ENCODE measurements at places on chromosomes 3 and 15.
A peak's percentile ranks its signal among the peaks of the same experiment; 100 is the strongest.

GRCh38 chr15:56496635-56497034 lies 31.7 kb upstream of the MNS1 start:
- DNase-seq = peak; percentile 79

GRCh38 chr3:14726441-14726780 lies 51.5 kb downstream of the C3orf20 start:
- DNase-seq = no peak

GRCh38 chr3:46889381-46890110 lies 12.0 kb downstream of the PTH1R start:
- DNase-seq = no peak

DNA sequence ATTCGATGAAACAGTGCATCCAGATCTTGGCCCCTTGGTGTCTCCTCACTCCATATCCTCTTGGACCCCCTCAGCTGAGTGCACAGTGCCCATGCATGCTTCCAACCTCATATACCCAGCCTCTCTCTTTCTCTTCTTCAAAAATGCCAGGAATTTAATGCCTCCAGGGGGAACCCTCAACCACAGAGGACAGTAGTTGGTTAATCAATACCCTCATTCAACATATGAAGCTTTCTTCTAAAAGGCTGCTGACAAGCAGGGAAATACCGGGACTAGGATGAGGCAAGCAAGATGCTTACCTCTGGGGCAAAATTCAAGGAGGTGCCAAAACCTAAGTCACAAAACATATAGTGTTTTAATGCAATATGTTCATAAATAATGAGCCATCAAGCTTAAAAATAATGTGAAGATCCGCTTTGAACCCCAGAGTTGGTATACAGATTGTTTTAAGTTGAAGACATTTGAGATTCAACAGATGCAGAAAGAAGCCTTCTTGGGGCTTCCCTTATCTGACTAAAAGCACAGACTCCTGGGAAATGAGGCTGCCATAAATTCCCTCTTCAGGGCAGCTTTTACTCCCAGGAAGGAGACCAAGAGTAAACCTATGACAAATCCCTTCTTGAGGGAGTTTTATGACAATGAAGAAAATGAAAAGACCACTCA lies 48.2 kb upstream of the FHIT start:
- no peak for DNase-seq

DNA sequence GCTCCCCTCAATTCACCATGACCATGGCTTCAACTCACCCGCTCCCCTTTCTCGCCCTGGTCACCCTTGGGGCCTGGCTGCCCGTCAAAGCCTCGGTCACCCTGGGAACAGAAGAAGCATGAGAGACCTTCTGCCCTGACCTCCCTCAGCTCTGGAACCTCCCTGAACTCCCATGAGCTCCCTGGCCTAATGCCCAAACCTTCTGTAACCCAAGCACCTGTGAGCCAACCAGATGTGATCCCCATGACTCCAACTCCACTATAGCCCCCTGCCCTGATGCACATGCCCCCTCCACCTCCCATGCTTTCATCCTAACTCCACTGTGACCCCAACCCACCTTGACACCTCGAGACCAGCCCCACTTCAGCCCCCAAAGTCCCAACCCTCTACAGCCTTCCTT lies 3.5 kb upstream of the UCN2 start:
- no peak for DNase-seq

DNA sequence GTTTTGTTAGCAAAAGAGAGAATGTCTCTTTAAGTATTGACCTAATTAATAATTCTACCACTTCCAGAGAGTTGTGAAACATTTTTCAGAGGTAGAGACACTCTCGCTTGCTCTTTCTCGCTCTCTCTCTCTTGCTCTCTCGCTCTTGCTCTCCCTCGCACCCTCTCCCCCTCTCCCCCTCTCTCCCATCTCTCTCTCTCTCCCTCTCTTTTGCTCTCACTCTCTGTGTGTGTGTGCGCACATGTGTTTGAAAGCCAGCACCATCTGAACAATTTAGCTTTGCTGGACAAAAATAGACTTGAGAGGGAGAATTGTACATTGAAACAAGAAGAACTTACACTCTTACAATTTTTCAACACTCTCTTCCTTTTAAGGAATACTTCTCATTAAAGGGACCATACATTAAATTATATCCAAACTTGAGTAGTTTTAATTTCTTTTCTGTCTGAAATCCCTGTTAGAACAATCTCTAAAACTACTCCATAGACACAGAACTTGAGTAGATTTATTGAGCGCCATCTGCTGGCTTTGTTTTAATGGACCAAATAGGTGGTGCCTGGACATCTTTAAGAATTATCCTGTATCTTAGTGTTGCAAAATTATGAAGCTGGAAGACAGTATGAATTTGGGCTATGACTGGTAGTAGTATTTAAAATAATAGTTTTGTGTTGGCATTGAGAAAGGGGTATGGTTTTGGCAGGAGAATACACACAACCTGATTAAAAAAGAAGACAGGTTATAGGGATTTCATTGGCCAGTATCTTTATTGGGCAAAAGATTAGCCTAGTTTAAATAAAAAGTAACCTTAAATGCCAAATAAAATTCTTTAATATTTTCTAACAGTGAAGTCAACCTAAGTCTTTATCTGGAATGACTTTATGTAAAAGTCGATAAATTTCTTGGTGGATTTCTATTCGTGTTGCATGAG lies 124.6 kb downstream of the AKAP13 start:
- peak; percentile 51 for DNase-seq

DNA sequence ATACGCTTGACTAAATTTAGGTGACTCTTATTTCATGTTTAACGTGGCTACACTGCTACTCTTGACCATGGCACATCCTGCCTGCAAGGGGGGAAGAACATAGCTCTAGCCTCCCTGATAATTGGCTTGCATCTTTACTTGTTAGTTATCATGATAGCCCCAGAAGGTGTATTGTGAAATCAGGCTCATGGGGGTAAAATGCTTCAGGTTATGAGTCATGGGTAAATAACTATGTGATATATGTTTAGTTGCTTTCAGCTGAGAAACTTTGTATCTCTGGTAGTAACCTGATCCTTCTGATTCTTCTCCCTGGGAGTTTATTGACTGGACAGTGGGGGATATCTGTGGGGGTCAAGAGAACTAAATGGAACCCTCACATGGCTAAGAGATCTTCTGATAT lies 660.8 kb upstream of the UBE2E2 start:
- DNase-seq = no peak

GRCh38 chr3:108834551-108834950 lies 12.0 kb downstream of the TRAT1 start:
- DNase-seq = no peak

- DNase-seq = no peak
These were observed 6.5 kb upstream of the CRYBG3 start for GRCh38 chr3:97815149-97815917.

DNA sequence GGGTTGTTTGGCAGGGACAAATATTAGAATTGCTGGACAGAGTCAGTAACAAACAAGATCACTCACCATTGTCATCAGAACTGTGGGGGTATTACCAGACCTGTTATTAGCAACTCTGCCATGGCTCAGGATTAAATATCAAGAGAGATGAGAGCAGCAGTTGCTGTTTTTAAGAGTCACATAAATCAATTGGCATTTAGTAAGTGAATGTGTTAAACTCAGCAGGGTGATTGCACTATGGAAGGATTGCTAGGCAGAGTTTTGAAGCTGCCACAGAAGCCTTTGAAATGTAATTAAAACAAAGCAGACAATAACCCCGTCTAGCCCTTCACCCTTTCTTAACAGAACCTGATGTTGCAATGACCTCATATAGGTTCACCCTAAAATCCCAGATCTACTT lies 238.8 kb downstream of the GAP43 start:
- no peak for DNase-seq

DNA sequence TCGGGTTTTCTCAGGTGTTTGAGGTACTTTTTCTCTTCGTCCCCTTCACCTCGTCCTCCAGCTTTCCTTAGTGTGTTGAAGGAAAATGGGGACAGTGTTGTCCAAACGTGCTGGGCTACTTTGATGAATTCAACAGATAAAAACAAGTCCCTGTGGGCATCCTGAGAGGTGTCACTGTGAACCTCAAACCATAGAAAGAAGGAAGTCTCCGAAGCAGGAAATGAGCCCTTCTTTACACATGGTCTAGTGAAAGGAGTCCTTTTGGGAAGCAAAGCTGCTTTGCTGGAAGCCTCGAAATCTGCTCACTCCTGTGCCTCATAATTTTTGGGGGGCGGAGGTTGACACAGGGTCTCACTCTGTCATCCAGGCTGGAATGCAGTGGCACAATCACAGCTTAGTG lies 10.6 kb downstream of the IL17RB start:
- no peak for DNase-seq

DNA sequence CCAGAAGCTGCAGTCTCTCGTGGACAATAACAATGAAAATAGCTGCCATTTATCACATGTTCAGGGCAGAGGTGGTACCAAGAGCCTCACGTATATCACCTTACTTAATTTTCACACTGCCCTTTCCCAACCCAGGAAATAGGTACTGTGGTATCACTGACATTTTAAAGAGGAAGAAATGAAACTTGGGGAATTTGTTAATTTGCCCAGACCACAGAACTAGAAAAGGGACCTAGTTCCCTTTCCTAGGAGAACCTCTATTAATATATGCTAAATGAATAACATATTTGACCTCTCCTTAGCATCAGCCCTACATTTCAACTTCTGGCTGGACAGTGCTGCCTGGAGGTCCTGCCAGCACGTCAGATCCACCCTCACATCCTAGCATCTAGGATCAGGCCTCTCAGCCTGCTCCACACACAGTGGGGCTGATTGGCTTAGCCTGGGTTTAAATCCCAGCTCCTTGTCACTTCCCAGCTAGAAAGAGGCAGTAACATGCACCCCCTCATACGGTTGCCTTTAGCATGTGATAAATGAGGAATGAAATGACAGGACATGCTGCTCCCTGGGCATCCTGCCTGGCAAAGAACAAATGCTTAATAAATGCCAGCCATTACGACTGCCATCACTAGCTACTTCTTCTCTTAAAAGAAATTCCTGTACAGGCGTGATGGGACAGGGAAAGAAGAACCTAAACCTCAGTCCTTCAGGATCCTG lies 95.1 kb upstream of the TNFAIP8L3 start:
- DNase-seq = no peak

GRCh38 chr3:138389841-138390581 lies 41.6 kb downstream of the MRAS start:
- DNase-seq = peak; percentile 40

DNA sequence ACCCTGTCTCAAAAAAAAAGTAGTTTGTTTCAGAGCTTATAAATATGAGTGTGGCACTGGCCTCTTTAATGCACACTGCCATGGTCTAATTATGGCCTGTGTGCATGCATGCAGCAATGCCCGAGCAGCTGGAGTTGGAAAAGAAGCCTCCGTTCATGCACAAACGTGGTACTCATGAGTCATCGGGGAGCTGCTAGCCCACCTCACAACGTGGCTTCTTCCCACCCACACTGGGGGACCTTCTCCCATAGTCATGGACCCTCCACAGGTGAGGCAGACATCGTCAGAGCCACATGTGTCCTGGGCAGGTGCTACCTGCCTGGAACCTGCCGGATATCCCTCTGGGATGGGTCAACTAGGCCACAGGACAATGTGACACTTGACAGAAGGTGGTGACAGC lies 66.7 kb downstream of the ATP10A start:
- DNase-seq = no peak

- no peak for DNase-seq
These were observed 37.9 kb downstream of the IQCB1 start for GRCh38 chr3:121796970-121797369.

DNA sequence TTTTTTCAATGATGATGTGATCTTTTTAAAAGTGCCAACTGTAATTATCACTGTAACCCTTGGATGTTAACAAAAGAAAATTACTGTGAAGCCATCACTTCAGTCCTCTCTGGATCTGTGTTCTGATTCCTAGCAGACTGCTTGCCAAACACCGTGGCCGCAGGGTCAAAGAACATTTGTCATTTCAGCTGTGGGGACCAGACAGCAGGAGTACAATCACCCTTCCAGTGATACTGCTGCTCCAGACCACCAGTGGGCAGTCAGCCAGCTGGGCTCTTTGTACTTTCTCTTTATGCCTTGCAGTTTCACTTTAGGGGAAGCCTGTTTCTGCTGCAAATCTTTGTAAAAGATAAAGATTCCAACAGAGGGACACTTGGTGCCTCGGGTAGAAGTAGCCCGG lies 770.0 kb downstream of the GRM7 start:
- no peak for DNase-seq

DNA sequence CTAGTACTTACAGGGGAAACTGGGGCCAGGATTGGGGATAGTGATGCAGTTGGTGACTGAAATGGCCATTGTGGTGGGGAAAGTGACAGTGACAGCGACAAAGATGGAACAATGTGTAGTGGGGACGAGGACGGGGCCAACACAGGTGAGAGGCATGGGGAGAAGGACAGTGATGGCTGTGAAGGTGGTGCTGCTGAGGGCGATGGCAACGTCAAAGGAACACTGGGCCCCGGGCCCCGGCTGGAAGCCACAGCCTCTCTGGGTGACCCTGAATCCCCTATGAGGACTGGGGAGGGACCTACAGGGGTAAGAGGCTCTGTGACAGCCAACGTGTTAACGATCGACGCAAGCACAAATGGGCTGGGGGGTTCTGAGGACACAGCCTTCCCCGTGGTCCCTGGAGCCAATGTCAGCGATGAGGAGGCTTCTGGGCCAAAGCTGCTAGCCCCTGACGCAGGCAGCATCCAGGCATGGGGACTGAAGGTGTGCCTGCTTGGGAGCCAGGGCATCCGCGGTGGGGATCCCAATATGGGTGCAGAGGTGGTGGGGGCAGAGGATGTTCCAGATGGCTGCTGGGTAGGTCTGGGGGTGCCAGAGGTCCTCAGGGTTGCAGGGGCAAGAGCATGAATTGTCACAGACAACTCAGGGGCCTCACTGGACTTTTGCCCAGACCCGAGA lies 25.2 kb upstream of the GOLGA6C start:
- no peak for DNase-seq

- DNase-seq = no peak
These were observed 88.9 kb downstream of the TBC1D2B start for GRCh38 chr15:77988347-77989295.

- no peak for DNase-seq
These were observed 30.6 kb upstream of the FAM107A start for GRCh38 chr3:58607816-58608215.

DNA sequence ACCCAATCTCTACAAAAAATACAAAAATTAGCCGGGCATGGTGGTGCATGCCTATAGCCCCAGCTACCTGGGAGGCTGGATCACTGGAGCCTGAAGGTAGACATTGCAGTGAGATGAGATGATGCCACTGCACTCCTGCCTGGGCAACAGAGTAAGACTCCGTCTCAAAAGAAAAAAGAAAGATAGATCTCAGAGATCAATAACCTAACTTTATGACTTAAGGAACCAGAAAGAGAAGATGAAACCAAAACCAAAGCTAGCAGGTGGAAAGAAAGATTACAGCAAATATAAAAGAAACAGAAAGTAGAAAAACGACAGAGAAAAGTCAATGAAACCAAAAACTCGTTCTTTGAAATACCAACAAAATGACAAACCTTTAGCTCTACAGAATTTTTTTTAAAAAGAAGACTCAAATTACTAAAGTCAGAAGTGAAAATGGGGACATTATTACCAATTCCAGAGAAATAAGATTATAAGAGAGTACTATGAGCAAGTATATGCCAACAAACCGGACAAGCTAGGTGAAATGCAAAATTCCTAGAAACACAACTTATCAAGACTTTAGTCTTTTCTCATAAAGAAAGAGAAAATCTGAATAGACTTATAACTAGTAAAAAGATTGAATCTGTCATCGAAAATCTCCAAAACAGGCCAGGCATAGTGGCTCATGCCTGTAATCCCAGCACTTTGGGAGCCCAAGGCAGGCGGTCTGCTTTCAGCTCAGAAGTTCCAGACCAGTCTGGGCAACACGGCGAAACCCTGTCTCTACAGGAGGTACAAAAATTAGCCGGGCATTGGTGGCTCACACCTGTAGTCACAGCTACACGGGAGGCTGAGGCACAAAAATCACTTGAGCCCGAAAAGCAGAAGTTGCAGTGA lies 35.0 kb downstream of the ACAP2 start:
- DNase-seq = no peak

GRCh38 chr3:86937306-86937791 lies 53.6 kb downstream of the VGLL3 start:
- DNase-seq = peak; percentile 71

Measured in fibroblast of the conjunctiva (primary cell).